ENCODE measurements at places on chromosomes 13 and 19.

GRCh38 chr19:52935434-52935833, 12.2 kb upstream of the ZNF888 start:
- no peaks in the 10 kb centered on the region for H3K4me1 ChIP-seq
- H3K36me3 ChIP-seq, result no peaks in the 10 kb centered on the region
- H3K27me3 ChIP-seq, result no peaks in the 10 kb centered on the region
- no peak overlapping the region for H3K4me3 ChIP-seq

DNA sequence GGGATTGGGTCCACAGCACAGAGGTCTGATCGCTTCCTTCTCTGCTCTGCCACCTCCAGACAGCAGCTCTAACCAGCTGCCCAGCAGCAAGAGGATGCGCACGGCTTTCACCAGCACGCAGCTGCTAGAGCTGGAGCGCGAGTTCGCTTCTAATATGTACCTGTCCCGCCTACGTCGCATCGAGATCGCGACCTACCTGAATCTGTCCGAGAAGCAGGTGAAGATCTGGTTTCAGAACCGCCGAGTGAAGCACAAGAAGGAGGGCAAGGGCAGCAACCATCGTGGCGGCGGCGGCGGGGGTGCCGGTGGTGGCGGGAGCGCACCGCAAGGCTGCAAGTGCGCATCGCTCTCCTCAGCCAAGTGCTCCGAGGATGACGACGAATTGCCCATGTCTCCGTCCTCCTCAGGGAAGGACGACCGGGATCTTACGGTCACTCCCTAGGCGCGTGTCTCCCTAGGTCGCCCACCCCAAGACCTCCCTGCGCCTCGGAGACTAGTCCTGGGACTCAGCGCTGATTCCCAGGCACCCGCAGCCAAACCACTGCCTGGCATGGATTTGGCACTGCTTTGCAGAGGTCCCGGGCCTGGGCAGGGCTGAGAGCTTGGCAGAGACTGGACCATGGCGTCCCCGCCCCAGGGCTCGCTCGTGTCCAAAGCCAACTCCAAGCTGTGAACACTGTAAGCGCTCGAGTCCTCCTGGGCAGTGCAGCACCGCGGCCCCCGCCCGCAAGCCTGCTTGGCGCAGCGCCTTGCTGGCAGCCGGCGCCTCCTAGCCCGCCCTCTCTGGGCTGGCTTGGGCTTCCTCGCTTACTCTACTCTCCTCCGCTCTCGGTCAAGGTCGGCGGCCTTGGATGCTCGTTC, 1.5 kb downstream of the GSX1 start:
- peaks cover 4% of the 10 kb centered on the region for H3K4me1 ChIP-seq
- H3K27me3 ChIP-seq, result peaks cover 85% of the 10 kb centered on the region
- H3K4me3 ChIP-seq, result no peak overlapping the region

- H3K27ac ChIP-seq, result peak overlapping the region; percentile 97
- no peak for DNase-seq
- no peaks in the 10 kb centered on the region for H3K36me3 ChIP-seq
- H3K4me3 ChIP-seq, result no peak overlapping the region
- peaks cover 36% of the 10 kb centered on the region for H3K4me1 ChIP-seq
- no peaks in the 10 kb centered on the region for H3K27me3 ChIP-seq
These were observed 104.6 kb downstream of the COL4A2 start for GRCh38 chr13:110411688-110412059.

- H3K36me3 ChIP-seq, result no peaks in the 10 kb centered on the region
- H3K27me3 ChIP-seq, result no peaks in the 10 kb centered on the region
- DNase-seq, result no peak
- H3K4me3 ChIP-seq, result no peak overlapping the region
- no peak overlapping the region for H3K27ac ChIP-seq
These were observed 287.3 kb upstream of the MAB21L1 start for GRCh38 chr13:35763782-35764123.

- no peaks in the 10 kb centered on the region for H3K27me3 ChIP-seq
- no peaks in the 10 kb centered on the region for H3K36me3 ChIP-seq
- no peak for DNase-seq
- no peak overlapping the region for H3K4me3 ChIP-seq
- no peaks in the 10 kb centered on the region for H3K4me1 ChIP-seq
- H3K27ac ChIP-seq, result no peak overlapping the region
These were observed 6.8 kb downstream of the SLC8A2 start for GRCh38 chr19:47464675-47465419.

- H3K4me3 ChIP-seq, result peak within 1 kb of the TSS; percentile 47
- H3K27me3 ChIP-seq, result no peaks in the 10 kb centered on the region
- H3K36me3 ChIP-seq, result no peaks in the 10 kb centered on the region
- peak within 1 kb of the TSS; percentile 52 for H3K27ac ChIP-seq
These were observed at the start of gene ZNF90 for GRCh38 chr19:20077791-20078463. Gene ZNF90, plus strand, starts transcription at chr19:20078000. Its CDS starts 133 bp downstream, at chr19:20078133.

- H3K36me3 ChIP-seq, result no peaks in the 10 kb centered on the region
- H3K27me3 ChIP-seq, result no peaks in the 10 kb centered on the region
- no peak overlapping the region for H3K27ac ChIP-seq
- H3K4me1 ChIP-seq, result no peaks in the 10 kb centered on the region
- no peak overlapping the region for H3K4me3 ChIP-seq
- no peak for DNase-seq
These were observed 28.9 kb upstream of the USP12 start for GRCh38 chr13:27200413-27201070.

DNA sequence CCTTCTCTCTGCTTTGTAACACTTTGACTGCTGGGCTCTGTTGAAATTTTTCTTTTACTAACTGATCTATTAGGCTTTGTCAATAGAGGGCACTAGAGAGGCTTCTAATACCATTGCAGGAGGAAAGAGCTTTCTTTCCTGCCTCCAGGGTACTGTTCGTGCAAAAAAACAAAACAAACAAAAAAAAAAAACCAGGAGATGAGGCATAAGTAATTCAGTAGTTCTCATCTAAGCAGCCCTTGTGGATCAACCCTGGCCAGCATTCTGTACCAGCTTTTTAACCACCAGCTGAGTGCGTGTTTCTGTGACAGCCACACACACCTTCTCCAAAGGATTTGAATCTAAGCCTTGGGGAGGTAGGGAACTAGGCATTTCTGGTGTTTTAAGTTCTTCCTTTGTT, 1707.6 kb upstream of the SLC10A2 start:
- H3K27ac ChIP-seq, result no peak overlapping the region
- DNase-seq, result no peak
- H3K4me3 ChIP-seq, result no peak overlapping the region
- H3K4me1 ChIP-seq, result no peaks in the 10 kb centered on the region
- no peaks in the 10 kb centered on the region for H3K27me3 ChIP-seq
- H3K36me3 ChIP-seq, result no peaks in the 10 kb centered on the region

DNA sequence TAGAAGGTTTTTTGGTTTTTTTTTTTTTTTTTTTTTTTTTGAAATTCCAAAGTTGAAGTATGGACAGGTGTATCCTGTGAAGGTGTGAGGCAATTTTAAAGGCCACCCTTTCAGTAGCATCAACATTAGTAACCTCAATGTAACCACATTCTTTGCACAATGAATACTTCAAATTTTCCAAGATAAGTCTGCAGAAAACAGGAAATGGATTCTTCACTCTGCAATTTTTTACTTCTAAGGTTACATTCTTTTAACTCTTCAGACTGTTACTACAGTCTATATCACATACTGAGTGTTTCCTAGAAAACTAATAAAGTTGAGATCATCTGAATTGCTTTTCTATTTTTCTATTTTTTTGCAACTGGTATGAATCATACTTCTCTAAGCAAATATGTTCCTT, 569.0 kb upstream of the GPC6 start:
- H3K36me3 ChIP-seq, result no peaks in the 10 kb centered on the region
- no peaks in the 10 kb centered on the region for H3K4me1 ChIP-seq
- H3K27me3 ChIP-seq, result no peaks in the 10 kb centered on the region
- DNase-seq, result no peak

GRCh38 chr19:3494559-3494958, 5.9 kb downstream of the DOHH start:
- H3K4me1 ChIP-seq, result no peaks in the 10 kb centered on the region
- no peak overlapping the region for H3K27ac ChIP-seq
- no peak overlapping the region for H3K4me3 ChIP-seq
- no peaks in the 10 kb centered on the region for H3K27me3 ChIP-seq
- DNase-seq, result no peak

DNA sequence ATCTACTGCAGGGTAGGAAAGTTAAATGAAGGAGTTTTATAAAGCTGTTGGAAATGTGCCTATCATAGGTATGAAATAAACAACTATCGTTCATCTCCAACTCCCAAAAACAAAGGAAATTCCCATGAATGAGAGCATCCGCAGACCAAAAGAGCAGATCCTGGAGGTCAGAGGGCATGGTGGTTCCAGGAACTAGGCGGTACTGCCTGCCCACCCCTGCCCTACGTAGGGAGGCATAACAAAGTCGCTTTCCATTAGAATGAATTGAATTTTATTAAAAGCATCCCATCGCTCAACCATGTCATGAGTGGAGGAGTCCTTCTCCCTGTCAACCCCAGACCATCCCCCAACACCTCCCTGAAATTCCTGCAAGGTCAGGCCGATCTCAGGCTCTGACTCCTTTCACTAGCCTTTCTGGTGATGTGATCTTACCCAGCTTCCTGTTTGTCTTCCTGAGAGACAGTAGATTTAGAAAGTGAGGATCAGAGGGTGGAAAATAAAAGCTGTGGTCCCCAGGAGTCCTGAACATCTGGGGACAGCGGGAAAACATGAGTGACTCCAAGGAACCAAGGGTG, at the start of gene CLEC4M:
TSS of gene CLEC4M (plus strand) at position 525 of the 575 bp plus-strand sequence. CDS start at position 549, 24 bp downstream.
- no peaks in the 10 kb centered on the region for H3K27me3 ChIP-seq
- H3K4me1 ChIP-seq, result no peaks in the 10 kb centered on the region
- no peaks in the 10 kb centered on the region for H3K36me3 ChIP-seq
- no peak for DNase-seq
- H3K27ac ChIP-seq, result no peak within 1 kb of the TSS

GRCh38 chr19:33841685-33842084, 45.0 kb downstream of the KCTD15 start:
- no peak overlapping the region for H3K4me3 ChIP-seq
- no peak overlapping the region for H3K27ac ChIP-seq
- H3K36me3 ChIP-seq, result no peaks in the 10 kb centered on the region
- no peaks in the 10 kb centered on the region for H3K4me1 ChIP-seq

DNA sequence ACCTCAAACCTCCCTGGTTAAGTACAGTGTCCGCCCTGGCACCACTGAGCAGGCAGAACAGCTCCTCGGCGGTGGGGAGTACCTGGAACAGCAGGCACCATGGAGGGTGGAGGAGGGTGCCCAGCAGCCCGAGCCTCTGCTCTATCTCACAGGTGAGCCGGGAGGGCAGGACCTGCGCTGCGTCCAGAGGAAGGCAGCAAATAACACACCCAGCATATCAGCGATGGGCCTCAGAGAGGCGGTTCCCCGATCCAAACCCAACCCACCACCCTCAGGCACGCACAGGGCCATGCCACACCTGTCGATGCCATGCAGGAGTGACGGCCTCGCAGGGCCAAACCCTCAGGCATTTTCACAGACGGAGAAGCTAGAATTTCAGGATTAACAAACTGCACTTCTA, 11.8 kb downstream of the PEPD start:
- H3K4me3 ChIP-seq, result no peak overlapping the region
- no peaks in the 10 kb centered on the region for H3K36me3 ChIP-seq
- DNase-seq, result no peak
- H3K4me1 ChIP-seq, result no peaks in the 10 kb centered on the region

GRCh38 chr13:105338773-105339172, 1196.7 kb downstream of the EFNB2 start:
- H3K27ac ChIP-seq, result no peak overlapping the region
- no peaks in the 10 kb centered on the region for H3K4me1 ChIP-seq
- H3K4me3 ChIP-seq, result no peak overlapping the region
- DNase-seq, result no peak

GRCh38 chr13:61094865-61095264, 320.8 kb downstream of the PCDH20 start:
- H3K36me3 ChIP-seq, result no peaks in the 10 kb centered on the region
- H3K4me1 ChIP-seq, result no peaks in the 10 kb centered on the region
- no peak overlapping the region for H3K4me3 ChIP-seq
- no peaks in the 10 kb centered on the region for H3K27me3 ChIP-seq
- H3K27ac ChIP-seq, result no peak overlapping the region

DNA sequence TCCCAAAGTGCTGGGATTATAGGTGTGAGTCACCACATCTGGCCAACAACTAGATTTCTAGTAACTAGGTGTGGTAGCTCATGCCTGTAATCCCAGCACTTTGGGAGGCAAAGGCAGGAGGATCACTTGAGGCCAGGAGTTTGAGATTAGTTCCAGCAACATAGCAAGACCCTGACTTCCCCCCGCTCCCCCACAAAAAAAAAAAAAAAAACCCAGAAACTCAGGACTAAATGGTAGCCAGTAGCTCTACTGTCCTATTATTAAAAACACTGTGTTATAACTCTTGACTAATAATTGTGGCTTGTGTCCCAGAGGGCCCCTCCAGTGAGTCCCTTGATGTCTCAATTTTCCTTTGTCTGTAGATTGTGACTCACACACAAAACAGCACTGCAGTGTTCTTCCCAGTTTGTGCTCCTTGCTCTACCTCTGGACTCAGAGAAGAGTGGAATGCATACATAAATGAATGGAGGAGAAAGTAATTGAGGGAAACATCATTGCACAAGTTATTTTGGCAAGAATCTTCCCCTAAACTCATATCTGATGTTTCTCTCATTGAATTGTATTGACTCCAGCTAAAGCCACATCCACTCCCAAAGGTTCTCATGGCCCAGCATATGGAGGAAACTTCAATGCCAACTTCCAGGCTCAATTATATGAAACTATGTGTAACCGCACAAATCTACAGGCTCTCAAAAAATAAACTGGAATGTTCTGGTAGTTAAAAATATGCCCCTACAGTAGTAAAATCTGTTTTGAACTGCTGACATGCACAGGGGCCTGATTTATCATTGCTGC, 8.8 kb downstream of the TPT1 start:
- no peak overlapping the region for H3K4me3 ChIP-seq
- no peak for DNase-seq
- H3K36me3 ChIP-seq, result no peaks in the 10 kb centered on the region
- peaks cover 3% of the 10 kb centered on the region for H3K4me1 ChIP-seq

DNA sequence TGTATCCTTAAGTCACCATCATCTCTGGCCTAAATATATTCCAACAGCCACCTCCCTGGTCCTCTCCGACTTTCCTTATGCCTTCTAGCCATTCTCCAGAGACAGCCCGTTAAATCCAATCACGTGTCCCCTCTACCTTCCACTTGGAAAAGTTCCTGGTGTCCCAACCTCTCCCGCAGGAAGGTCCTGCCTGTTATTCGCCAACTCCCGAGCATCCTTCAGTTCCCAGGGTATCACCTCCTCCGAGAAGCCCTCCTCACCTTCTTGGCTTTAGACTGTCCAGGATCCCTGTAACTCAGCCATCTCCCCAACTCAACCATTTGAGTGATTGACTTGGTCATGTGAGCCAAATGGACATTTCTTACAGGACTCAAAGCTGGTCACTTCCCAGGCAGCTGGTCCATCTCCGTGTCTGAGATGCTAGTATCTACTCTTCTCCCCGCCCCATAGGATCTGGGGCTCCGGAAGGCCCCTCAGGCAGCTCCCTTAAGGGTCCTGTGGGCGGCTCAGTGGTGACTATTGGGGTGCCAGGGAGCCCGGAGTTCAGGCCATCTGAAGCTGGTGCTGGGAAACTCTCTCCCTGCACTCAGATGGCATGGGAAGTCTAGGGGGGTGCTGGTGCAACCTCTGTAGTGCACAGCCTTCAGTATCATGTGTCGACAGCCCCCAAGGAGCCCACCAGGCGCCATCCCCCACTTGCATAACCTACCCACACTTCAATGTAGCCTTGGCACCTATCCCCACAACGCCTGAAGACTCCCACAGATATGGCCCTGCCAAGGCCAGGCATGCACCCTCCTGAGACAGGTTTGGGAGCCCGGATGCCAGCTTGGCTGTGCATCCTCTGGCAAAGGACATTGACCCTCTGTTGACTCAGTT, 27.9 kb upstream of the NANOS3 start:
- no peaks in the 10 kb centered on the region for H3K27me3 ChIP-seq
- H3K4me3 ChIP-seq, result no peak overlapping the region
- H3K4me1 ChIP-seq, result peaks cover 35% of the 10 kb centered on the region
- no peaks in the 10 kb centered on the region for H3K36me3 ChIP-seq

- H3K4me1 ChIP-seq, result no peaks in the 10 kb centered on the region
- H3K27ac ChIP-seq, result no peak overlapping the region
- H3K4me3 ChIP-seq, result no peak overlapping the region
- H3K36me3 ChIP-seq, result no peaks in the 10 kb centered on the region
- DNase-seq, result no peak
These were observed 270.8 kb downstream of the SPRY2 start for GRCh38 chr13:80070024-80070703.

Data from uterus (tissue), 4 donors.